ENCODE measurements at places on chromosomes 16 and 17. TPM values are rescaled to one million over a fixed set of nuclear protein-coding genes. Genes with fewer than 3 reads are reported as not detected.
A peak's percentile ranks its signal among the peaks of the same experiment; 100 is the strongest.

OR4D1 gene
- not detected for total RNA-seq

GRCh38 chr16:48558371-48558841 is 51.6 kb downstream of the N4BP1 start:
- H3K36me3 ChIP-seq: no peaks in the 10 kb centered on the region
- H3K4me3 ChIP-seq: no peak overlapping the region
- H3K27me3 ChIP-seq: no peaks in the 10 kb centered on the region
- H3K4me1 ChIP-seq: peaks cover 48% of the 10 kb centered on the region

DNA sequence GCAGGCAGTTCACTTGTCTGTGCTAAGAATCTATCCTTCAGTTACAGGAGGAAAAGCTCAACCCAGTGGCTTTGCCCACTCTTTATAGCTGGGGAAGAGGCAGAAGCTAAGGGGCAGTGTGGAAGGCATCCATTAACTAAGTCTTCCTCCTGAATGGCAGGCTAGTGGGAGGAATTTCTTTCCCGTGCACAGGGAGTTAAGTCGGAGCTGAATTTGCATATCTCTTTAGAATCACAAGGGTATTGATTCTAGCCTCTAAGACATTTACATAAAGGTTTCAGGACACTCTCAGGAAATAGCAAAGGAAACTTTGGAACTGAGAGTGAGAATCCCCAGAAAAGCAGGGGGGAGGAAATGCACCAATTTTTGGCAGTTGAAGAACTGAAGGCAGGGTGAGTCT is 245.6 kb downstream of the CA10 start:
- no peaks in the 10 kb centered on the region for H3K36me3 ChIP-seq
- H3K27me3 ChIP-seq: no peaks in the 10 kb centered on the region
- no peaks in the 10 kb centered on the region for H3K4me1 ChIP-seq
- DNase-seq: no peak
- H3K27ac ChIP-seq: no peak overlapping the region

GRCh38 chr16:57801098-57801808 is 1.0 kb downstream of the KIFC3 start:
- no peaks in the 10 kb centered on the region for H3K27me3 ChIP-seq
- peak overlapping the region; percentile 66 for H3K4me3 ChIP-seq
- peaks cover 6% of the 10 kb centered on the region for H3K36me3 ChIP-seq
- peaks cover 78% of the 10 kb centered on the region for H3K4me1 ChIP-seq
- DNase-seq: peak; percentile 37
- peak overlapping the region; percentile 91 for H3K27ac ChIP-seq

GRCh38 chr16:52912565-52913173 is 140.0 kb downstream of the CHD9NB start:
- no peak overlapping the region for H3K27ac ChIP-seq
- no peaks in the 10 kb centered on the region for H3K36me3 ChIP-seq
- DNase-seq: peak; percentile 65
- no peak overlapping the region for H3K4me3 ChIP-seq
- no peaks in the 10 kb centered on the region for H3K4me1 ChIP-seq
- no peaks in the 10 kb centered on the region for H3K27me3 ChIP-seq

DNA sequence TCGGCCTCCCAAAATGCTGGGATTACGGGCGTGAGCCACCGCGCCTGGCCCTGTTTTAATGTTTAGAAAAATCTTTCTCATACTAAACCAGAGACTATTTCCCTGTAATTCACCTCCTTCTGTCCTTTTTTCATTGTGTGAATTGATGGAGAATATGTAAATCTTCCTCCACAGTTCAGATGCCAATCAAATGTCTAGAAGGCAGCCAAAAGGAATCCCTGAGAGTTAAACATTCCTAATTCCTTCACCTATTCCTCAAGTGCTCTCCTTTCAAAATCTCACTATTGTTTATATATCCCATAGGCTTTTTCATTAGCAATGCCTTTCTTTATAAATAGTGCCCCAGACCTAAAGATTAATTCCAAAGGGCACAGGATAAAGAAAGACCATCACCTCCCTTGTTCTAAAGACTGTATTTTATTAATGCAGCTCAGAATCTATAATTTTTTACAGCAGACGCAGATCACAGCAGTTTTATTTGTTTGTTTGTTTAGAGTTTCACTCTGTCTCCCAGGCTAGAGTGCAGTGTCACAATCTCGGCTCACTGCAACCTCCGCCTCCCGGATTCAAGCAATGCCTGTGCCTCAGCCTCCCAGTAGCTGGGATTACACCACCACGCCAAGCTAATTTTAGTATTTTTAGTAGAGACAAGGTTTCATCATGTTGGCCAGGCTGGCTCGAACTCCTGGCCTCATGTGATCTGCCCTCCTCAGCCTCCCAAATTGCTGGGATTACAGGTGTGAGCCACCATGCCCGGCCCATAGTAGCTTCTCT is 30.5 kb downstream of the COPZ2 start:
- no peaks in the 10 kb centered on the region for H3K27me3 ChIP-seq
- no peaks in the 10 kb centered on the region for H3K36me3 ChIP-seq
- no peak overlapping the region for H3K27ac ChIP-seq

GRCh38 chr16:3235856-3236669 is 1.1 kb upstream of the ZNF200 start:
- H3K27me3 ChIP-seq: no peaks in the 10 kb centered on the region
- peaks cover 8% of the 10 kb centered on the region for H3K4me1 ChIP-seq
- DNase-seq: peak; percentile 23
- no peak overlapping the region for H3K4me3 ChIP-seq

- H3K27ac ChIP-seq: no peak overlapping the region
- H3K36me3 ChIP-seq: peaks cover 55% of the 10 kb centered on the region
- no peaks in the 10 kb centered on the region for H3K27me3 ChIP-seq
- no peak for DNase-seq
These were observed 21.8 kb downstream of the NARF start for GRCh38 chr17:82480318-82480717.

GRCh38 chr17:27069842-27070508 is 223.9 kb upstream of the WSB1 start:
- no peak for DNase-seq
- H3K27ac ChIP-seq: no peak overlapping the region
- H3K4me3 ChIP-seq: no peak overlapping the region
- H3K27me3 ChIP-seq: no peaks in the 10 kb centered on the region
- no peaks in the 10 kb centered on the region for H3K4me1 ChIP-seq
- no peaks in the 10 kb centered on the region for H3K36me3 ChIP-seq

DNA sequence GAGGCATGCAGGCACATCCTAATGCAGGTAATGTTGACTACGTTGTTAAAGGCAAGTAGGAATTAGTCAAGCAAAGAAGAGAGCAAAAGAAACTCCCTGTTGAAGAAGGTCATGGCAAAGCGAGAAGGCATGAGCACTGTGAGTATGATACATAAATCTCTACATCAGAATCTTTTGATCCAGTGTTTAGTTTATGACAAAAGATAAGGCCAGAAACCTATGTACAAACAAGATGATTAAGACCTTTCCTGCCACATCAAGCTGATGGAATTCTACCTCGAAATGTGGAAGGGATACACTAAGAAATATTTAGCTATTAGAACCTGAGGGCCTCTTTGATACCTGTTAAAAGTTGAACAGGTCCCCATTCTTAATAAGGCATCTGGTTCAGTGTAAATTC is 20.2 kb downstream of the SYCE1L start:
- H3K27me3 ChIP-seq: no peaks in the 10 kb centered on the region
- peaks cover 3% of the 10 kb centered on the region for H3K4me1 ChIP-seq
- no peak overlapping the region for H3K27ac ChIP-seq
- no peak for DNase-seq
- no peak overlapping the region for H3K4me3 ChIP-seq

- no peaks in the 10 kb centered on the region for H3K27me3 ChIP-seq
- no peak overlapping the region for H3K27ac ChIP-seq
- H3K4me3 ChIP-seq: no peak overlapping the region
- H3K36me3 ChIP-seq: no peaks in the 10 kb centered on the region
These were observed 7.7 kb upstream of the RARA start for GRCh38 chr17:40301315-40301714.

DNA sequence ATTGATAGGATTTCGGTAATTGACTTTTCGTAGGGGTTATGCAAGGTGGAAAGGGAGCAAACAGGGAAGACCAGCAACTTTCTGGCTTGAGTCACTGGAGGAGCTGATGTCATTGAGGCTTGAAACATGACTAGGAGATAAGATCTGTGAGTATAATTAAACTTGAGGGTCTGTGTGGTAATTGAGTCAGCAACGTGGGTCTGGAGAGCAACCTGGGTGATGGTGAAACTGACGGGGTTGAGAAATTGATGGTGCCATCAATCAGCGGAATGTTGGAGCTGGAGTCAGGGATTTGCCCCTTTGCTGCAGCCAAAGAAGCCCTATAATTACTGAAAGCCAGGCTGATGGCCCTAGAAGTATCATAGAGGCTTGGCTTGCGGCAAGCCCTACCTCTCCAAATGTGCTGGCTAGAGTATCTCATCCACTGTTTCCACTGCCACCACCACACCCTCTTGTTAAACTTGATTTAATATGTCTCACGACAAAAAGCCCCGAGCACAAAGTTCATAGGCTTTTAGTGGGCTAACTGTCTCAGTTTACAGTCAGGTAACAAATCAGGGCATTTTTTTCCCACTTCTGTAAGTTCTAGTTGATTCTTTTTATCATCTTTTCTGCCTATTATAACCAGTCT is 186.9 kb upstream of the ELAC2 start:
- H3K27me3 ChIP-seq: no peaks in the 10 kb centered on the region
- H3K27ac ChIP-seq: no peak overlapping the region
- no peaks in the 10 kb centered on the region for H3K4me1 ChIP-seq
- H3K36me3 ChIP-seq: no peaks in the 10 kb centered on the region

Data from thyroid gland (tissue), 4 donors.